ENCODE measurements at places on chromosomes 5 and 9. TPM values are rescaled to one million over a fixed set of nuclear protein-coding genes. Genes with fewer than 3 reads are reported as not detected.

GRCh38 chr5:14851999-14852526 lies 19.5 kb downstream of the ANKH start:
- DNase-seq: no peak

Gene ADAMTS19
- polyA plus RNA-seq: 0.25 TPM

GRCh38 chr9:131402073-131402472 lies 8.2 kb downstream of the PRRC2B start:
- no peak for DNase-seq

DNA sequence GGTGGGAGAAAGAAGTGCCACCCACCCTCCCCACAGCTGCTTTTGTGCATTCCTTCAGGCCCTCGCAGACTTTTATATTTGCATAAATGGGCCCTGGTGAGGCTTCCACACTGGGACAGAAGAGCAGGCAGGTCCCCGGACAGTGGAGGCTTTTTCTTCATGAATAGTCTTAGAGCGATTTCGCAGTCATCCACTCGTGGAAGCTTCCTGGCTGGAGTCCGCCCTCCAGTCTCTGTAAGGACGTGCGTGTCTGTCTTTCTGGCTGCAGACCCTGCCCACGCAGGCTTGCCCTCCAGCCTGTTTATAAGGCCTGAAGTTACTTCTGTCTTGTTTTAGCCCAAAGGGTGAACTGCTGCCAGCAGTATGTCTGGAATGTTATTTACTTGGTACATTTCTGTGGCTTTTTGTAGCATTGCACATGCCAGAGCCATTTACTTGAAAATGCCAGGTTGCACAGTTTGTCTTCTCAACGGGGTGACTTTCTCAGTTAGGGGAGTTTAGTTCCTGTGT lies 195.7 kb downstream of the AOPEP start:
- no peak for DNase-seq

DNA sequence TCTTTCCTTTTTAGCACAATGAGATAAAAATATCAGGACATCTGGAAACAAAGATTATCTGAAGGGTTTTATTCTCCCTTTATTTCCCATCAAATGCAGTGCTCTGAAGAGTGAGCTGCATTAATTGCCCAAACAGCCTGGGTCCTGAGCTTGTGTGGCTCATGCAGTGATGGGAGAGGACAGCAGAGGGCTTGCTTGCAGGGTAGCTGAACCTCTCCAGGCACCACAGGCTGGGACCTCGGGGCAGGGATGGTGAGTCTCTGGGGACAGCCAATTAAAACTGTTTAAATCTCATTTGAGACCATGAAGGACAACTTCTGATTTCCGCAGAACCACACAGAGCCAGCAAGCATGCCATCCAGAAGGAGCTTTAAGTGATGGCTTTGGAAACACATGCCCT lies 71.2 kb downstream of the PLAC8L1 start:
- DNase-seq: no peak

DNA sequence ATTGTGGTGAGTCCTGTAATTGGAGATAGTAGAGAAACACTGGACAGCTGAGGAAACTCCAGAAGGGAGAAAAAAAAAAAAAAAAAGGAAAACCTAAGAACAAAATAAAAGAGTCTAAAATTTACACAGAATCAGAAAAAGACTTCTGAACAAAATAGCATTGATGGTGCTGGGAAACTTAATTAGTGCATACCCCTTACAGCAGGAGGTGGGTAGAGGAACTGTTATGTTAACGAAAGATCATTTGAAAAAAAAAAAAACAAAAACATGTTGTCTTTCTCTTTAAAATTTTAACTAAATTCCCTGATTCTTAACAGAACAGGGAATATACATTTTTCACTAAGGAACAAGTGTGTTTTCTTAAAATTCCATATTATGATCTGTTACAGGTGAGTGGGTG lies 11.6 kb upstream of the MTX3 start:
- DNase-seq: no peak

GRCh38 chr5:112548246-112548881 lies 129.3 kb upstream of the EPB41L4A start:
- no peak for DNase-seq

GRCh38 chr5:161544350-161544765 lies 2.2 kb downstream of the GABRB2 start:
- DNase-seq: no peak

DNA sequence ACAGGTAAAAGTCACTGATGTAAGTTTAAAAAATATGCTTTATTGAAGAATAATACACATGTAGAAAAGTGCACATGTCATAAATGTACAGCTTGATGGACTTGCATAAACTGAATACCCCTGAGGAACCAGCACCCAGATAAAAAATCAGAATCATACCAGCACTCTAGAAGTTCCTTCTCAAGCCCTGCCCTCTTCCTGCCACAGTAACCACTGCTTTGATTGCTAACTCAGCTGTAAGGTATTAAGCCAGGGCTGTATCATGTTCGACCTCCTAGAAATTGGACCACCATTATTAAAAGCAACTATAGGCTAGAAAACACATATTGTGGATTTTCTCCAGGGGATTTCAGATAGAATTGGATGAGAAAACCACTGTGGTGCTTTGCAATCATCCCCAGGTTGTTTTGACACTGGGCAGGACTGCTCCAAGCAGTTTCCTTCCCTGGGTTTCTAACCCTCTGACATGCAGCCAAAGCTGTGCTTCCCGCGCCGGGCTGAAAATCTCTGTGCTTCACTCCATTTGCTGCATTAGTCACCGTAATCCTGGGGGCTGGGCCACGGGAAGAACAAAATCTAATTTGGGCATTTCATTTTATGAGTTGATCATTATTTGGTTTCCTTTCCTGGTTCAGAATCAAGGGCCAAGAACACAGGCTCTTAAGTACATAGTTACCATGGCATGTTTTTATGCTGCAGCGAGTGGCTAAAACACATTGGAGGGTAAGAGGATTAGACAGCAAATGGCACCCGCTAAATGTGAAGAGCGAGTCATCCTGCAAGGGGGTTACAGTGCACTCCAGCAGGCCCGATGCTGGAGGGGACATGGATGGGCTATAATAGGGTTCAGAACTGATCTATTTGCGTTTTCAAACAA lies 139.4 kb upstream of the IL12B start:
- DNase-seq: no peak
